Nephron progenitor cell (in vitro differentiated cells): ENCODE measurements at places on chromosomes 4 and X.

DNA sequence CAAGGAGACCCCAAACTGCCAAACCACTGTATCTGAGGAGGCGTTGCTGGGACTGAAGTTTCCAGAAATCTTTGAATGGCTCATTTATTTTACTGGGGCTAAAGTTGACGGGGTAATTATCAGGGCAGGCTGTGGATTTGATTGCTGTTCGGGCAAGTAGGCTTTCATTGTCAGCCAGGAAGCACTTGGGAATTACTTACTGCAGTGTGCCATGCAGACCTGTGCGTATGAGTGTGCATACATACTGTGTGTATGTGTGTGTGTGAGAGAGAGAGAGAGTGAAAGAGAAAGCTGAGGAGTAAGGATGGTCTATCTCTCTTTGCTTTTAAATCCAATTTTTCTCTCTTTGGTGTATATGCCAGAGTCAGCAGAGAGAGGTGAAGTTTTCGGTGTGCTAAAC lies 122.7 kb downstream of the NPNT start:
- DNase-seq: no peak

DNA sequence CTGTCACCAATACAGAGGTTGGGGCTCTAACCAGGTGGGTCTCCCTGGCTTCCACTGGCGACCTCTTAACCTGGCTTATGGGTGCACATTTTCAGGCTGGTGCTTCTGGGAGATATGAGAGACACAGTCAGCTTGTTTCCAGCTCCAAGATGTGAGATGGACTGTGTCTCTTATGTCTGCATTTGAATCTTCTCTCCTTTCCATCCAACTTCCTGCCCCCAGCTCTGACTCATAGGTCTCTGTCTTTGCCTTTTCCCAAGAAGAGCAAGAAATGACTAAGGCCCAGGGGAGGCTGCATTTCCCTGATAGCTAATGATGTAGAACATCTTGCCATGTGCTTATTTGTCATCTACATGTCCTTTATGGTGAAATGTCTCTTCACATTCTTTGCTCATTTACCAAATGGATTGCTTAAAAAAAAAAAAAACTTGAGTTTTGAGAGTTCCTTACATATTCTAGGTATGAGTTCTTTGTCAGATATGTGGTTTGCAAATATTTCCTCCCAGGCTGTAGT lies 3.2 kb upstream of the UXT start:
- no peak for DNase-seq

GRCh38 chr4:1010395-1011021 lies 918 bp upstream of the FGFRL1 start:
- DNase-seq: no peak

GRCh38 chr4:48175328-48175727 lies 41.3 kb upstream of the TXK start:
- no peak for DNase-seq

GRCh38 chrX:10524578-10524977 lies 95.8 kb downstream of the MID1 start:
- no peak for DNase-seq

DNA sequence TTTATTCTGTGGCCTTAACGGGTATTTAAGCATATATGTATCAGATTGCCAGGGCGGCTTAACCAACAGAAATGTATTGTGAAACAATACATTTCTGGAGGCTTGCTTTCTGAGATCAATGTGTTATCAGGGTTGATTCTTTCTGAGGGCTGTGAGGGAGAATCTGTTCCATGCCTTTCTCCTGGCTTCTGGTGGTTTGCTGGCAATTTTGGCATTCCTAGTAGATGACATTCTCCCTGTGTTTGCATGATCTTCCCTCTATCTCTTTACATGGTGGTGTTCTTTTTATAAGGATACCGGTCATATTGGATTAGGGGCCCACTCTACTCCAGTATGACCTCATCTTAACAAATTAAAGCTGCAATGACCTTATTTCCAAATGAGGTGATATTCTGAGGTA lies 16.9 kb upstream of the CEP135 start:
- DNase-seq: no peak

DNA sequence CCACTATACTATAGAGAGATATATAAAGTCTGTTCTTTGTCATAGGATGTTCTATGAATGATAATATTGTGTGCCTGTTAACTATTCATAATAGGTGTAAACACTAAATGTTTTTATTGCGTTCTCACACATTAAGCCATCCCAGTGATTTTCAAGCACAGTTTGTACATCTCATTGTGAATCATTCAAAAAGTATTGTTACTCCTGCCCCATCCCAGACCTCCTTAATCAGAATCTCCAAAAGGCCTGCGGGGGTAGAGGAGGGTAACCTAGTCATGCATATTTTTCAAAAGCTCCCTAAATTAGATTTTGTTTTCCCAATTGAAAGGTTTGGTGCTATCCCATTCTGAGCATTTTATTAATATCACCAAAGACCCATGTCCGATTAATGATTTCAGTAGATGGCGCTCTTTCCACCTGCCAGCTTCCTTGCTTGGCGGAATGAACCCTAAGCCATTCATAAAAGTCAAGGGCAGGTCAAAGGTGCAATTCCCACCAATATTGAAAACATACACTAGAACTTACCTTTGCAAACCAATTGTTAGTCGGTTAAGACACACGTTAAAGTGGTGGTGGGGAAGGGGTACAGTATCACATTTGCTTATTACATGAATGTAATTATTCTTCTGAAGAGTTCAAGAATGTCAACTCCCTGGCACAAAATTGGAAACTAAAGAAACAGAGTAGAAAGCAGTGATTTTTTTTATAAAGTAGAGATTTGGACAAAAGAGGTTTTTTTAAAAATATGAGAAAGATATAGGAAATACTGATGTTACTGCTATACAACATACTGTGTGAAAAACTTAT lies 5.8 kb upstream of the TET2 start:
- peak; percentile 21 for DNase-seq

GRCh38 chr4:184287697-184288255 lies 70.1 kb upstream of the ENPP6 start:
- no peak for DNase-seq

GRCh38 chr4:145557720-145558119 lies 61.5 kb upstream of the MMAA start:
- DNase-seq: peak; percentile 51
